ENCODE measurements at places on chromosomes 3 and 15.
A peak's percentile ranks its signal among the peaks of the same experiment; 100 is the strongest.

- no peak for DNase-seq
Measured at GRCh38 chr3:177209509-177209908, 12.2 kb upstream of the TBL1XR1 start.

- DNase-seq, result no peak
Measured at GRCh38 chr3:128996200-128996599, 2.3 kb upstream of the CFAP92 start.

DNA sequence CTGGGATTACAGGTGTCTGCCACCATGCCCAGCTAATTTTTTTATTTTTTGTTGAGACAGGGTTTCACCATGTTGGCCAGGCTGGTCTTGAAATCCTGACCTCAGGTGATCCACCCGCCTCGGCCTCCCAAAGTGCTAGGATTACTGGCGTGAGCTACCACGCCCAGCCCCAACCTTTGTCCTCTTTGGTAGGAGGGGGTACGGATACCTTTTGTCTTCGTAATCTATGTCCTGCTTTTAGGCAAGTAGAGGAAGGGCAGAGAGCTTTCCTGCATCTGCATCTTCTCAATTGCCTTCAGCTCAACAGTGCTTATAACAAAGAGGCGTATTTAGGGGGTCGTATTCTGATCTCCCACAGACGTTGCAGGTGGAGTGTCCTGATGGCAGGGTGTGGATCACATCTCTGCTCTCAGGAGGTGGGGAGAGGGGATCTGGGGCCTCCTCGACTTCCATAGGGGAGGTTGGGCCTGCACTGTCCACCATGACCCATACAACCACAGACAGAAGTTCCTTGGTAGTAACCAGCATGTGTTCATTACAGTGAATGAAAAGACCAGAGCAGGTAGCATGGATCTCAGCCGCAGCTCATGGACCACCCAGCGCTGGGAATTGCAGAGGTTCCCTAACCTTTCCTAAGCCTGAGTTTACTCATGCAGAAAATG lies 21.4 kb upstream of the KCTD6 start:
- DNase-seq, result no peak

- no peak for DNase-seq
Measured at GRCh38 chr3:152497457-152497856, 228.7 kb downstream of the MBNL1 start.

- peak; percentile 10 for DNase-seq
Measured at GRCh38 chr15:27725731-27726130, 373.4 kb downstream of the OCA2 start.

DNA sequence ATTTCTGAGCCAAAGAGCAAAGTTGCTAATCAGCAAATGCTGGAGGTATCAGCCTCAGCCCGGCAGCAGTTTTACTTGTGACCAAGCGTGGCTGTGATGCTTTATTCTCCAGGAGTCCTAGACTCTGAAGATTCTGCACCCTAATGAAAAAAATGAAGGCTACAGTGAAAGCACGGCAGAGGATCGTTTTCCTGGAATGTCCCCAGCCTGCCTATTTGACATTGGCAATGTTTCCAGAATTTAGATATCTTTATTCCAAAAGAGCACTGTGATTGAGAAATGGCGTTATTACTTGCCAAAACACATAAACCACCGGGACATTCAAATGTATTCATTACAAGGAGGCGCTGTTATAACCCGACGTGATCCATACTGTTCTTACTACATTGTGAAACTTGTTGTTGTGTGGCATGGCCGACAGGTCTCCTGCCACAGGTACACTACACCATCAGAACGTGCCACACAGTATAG lies 263.8 kb downstream of the SLCO3A1 start:
- DNase-seq, result no peak

DNA sequence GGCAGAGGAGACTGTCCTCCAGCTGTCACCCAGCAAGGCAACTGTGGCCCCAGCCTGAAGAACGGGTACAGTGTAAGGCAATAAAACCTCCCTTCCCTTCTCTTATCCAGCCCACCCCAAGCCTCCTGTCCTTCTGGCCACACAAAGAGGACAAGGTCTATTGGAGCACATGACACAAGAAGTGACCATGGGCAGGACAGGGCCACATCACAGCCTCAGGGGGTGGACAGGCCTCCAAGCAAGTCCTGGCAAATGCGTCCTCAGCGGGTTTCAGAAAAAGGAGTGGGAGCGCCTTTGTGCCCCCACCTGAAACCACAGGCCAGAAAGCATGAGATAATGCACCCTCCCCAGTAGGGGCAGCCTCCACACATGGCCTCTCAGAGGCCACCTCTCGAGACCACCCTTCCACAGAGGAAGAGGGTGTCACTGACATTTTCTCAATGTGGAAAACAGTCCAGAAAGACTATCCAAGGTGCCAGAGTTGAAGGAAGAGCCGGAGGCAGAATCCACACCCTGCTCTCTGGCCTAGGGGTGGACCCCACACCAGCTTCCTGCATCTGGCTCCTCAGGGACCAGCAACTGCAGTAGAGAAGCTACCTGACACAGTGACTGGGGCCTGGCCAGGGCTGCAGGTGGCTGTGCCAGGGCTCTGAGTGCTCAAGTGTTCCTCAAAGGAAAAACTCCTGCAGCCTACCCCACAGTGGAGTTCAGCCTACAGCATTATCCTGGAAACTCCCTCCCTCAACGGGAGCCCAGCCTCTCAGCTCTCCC lies 43.9 kb downstream of the CCDC12 start:
- no peak for DNase-seq

GRCh38 chr3:50134367-50134766 lies 20.8 kb upstream of the SEMA3F start:
- DNase-seq, result no peak
